ENCODE measurements at places on chromosomes 1 and 21.

DNA sequence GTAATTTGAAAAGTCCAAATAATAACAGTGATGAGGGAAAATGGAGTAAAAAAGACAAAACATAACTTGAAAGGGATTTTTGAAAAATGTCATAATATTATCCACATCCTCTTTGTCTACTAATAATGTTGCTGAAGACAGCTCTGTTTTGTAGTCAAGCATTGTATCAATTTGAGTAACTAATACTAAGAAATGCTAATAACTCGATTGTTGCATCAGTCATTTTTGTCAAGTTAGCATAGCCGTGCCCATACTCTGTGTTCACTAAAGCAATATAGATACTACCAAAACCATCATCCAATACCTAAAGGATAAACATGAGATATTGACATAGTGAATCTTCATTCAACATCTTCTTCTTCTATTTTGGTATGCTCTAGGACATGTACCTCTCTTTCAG, 17.3 kb downstream of the PDC start:
- no peak for DNase-seq

GRCh38 chr1:68085752-68086151, 35.3 kb upstream of the DIRAS3 start:
- no peak for DNase-seq

GRCh38 chr1:236608930-236609726, 4.8 kb upstream of the HEATR1 start:
- peak; percentile 71 for DNase-seq

DNA sequence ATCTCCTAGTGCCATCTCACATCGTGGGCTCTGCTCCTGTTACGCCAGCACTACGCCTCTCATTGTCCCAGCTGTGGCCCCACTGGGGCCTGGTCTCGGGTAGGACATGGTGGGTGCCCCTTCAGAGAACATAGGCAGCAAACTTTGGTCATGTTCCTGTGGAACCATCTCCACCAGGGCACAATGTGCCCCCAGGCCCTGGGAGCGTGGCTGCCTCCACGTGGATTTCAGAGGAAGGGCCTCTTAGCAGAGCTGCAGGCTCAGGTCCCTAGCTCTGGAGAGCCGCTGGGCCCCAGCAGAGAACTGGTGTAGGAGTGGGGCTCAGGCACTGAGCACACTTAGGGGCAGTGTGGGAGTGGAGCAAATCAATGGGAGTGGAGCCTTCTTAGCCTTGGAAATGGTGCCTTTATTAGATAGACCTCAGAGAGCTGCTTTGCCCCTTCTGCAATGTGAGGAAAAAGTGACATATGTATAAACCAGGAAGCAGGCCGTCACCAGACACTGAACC, 460.0 kb downstream of the NCAM2 start:
- DNase-seq, result no peak

GRCh38 chr1:151048645-151049032, 1.1 kb downstream of the C1orf56 start:
- no peak for DNase-seq

DNA sequence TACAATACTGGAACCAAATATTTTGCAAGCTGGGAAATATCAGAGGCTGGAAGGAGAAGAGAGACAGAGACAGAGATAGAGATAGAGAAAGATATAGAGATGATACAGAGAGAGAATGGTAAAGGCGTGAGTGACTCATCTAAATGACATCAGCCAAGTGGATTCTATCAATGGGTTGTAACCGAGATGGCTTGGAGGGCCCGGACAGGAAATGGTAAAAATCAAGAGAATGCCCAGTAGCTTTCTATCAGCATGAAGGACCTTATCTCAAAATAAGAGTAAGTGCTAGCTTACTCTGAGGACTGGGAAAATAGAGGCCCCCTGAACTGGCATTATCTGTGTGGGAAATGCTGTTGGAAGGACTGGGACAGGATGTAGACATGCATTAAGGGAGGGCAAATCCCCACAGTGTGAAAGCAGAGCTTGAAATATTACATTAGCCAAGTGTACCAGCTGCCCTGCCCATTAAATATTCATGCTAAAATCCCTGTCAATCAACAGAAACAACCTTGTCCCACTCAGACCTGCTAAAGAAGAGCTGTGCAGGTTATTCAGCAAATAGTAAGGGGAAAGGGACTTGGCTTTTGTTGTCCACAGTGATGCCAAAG, 76.6 kb upstream of the ZNF644 start:
- no peak for DNase-seq

- DNase-seq, result no peak
Observed at GRCh38 chr1:103363008-103363365, 162.5 kb upstream of the RNPC3 start.

- peak; percentile 32 for DNase-seq
Observed at GRCh38 chr21:35511696-35512162, 462.6 kb upstream of the RUNX1 start.

GRCh38 chr1:222754366-222755139, 17.6 kb downstream of the FAM177B start:
- DNase-seq, result peak; percentile 95

DNA sequence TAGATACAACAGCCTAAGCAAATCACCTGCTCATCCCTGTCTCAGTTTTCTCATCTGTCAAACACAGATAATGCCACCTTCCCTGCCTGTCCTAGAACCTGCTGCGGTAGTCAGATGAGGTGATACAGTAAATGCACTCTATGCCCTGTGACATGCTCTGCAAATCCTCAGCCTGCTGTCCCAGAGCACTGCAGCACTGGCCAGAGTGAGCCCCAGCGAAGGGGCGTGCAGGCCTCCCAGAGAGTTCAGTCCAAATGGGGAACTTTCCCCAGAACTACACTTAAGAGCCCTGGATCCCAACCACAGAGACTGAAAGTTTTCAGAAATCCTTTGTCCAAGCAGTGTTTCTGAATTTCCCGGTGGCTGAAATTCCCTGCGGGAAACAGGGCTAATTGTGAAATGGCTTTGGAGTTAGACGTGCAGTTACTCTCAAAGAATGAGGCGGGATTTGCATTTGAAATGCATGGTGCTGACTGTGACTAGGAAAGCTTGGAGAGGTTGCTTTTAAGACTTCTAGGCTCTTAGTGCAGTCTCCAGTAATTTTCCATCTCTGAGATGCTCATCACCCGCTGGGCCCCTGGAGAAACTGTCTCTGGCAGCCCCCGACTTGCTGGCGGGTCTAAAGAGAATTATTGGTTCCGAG, 206.5 kb upstream of the AJAP1 start:
- no peak for DNase-seq

DNA sequence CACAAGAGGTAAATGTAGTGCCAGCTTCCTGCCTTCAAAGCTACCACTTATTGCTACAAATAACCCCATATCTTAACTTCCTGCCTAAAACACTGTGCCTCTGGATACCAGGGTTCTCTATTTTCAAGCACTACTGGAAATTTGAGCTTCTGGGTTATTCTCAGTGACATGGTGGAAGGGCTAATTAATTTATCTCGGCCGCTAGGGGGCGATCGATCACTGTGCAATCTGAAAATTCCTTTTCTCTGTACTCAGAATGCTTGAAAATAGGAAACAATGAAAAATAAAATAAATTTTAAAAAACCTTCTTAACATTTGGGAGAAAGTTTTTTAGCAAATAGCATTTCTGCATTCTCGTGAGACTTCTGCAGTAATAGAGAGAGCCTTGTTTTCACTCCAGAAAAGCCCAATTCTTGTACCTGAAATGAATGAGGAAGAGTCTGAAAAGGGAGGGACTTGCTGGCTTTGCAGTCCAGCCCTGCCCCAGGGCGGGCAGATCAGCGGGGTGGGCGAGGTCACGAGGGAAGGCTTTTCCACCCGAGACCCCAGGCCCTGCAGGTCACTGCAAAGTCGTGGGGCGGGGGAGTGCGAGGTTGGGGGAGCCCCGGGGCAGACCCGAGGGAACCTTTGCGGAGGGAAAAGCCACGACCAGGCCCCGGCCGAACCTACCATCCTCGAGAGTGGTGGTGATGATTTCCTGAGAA, 276.7 kb downstream of the PCP4 start:
- DNase-seq, result peak; percentile 52

DNA sequence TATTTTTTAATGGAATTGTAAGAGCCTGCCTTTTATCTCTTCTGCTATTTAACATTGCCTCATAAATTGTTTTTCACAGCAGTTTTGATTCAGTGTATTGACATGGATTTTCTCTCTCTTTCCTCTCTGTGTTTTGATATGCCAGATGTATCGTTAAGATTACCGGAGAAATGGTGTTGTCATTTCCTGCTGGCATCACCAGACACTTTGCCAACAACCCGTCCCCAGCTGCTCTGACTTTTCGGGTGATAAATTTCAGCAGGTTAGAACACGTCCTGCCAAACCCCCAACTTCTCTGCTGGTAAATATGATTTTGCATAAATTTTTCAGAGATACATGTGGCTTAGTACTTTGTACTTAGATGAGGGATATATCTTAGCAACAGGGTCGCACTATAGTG, 23.1 kb upstream of the DYNLT5 start:
- DNase-seq, result peak; percentile 30

DNA sequence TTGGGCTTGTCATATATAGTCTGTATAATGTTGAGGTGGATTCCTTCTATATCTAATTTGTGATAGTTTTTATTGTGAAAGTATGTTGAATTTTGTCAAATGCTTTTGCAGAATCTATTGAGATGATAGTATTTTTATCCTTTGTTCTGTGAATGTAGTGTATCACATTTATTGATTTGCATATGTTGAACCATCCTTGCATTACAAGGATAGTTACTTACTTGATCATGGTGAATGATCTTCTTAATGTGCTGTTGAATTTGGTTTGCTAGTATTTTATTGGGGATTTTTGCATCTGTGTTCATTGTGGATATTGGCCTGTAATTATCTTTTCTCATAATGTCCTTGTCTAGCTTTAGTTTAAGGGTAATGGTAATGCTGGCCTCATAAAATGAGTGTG, 8.3 kb downstream of the FGGY start:
- DNase-seq, result no peak

- DNase-seq, result no peak
Observed at GRCh38 chr1:192732787-192733186, 76.1 kb upstream of the RGS2 start.

DNA sequence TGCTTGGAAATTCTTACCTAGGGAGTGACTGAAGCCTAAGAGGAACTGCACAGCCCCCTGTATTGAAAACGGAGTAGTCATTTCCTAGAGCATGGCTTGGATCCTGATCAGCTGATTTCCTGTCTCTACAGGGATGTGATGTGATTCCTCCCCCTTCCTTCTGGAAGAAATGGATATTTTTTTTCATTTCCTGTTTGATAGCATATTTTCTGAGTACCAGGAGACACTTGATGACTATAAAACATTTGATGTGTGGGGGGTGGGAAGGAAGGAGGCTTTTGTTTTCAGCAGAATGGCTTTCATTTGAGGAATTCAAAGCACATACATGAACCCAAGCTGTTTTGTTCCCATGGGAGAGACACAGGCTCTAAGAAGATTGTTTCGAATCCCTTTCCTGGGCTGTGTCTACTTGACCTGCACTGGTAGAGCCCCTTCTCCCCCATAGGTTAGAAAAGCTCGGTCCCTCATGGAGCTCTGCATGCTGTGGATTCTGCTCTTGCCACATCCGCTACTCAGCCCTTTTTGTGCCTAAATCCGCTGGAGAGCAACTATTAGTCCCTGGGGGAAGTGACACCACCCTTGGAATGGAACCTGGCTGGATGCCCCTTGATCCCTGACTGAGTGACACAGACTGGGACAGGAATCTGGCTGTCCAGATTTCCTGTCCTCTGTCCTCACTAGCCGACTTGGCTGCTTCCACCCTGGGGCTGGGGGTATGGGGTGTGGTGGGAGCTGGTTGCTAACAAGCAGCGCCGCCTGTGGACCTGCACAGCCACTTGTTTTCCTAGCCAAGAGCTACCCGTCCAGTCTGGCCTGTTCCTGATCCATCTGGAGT, 71.8 kb upstream of the MACF1 start:
- DNase-seq, result peak; percentile 69

DNA sequence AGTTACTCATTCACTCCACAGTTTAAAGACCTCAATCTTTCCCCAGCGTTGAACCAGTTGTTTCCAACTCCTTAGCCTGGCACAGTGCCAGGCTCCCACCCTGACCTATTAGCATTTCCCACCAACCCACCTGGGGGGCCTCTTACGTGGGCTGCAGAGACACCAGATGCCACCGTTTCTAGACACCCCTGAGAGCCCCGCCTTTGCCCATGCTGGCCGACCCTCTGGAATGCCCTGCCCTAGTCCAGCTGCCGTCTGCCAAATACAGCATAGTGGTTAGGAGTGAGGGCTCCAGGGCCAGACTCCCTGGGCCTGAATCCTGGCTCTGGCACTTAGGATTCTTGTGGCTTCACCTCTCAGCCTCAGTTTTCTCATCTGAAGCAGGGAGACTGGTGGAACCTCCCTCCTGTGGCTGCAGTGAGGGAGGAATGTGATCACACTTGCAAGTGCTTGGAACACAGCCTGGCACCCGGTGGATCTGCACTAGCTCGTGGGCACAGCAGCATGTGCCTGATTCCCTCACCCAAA, 65.2 kb downstream of the TMCO4 start:
- DNase-seq, result peak; percentile 25

GRCh38 chr1:154501423-154502065, 475 bp upstream of the TDRD10 start:
- no peak for DNase-seq

GRCh38 chr1:9128520-9129265, at the start of gene GPR157:
Gene GPR157 (minus strand): TSS chr1:9129102. CDS start chr1:9129027, 75 bp downstream.
- DNase-seq, result peak; percentile 82

DNA sequence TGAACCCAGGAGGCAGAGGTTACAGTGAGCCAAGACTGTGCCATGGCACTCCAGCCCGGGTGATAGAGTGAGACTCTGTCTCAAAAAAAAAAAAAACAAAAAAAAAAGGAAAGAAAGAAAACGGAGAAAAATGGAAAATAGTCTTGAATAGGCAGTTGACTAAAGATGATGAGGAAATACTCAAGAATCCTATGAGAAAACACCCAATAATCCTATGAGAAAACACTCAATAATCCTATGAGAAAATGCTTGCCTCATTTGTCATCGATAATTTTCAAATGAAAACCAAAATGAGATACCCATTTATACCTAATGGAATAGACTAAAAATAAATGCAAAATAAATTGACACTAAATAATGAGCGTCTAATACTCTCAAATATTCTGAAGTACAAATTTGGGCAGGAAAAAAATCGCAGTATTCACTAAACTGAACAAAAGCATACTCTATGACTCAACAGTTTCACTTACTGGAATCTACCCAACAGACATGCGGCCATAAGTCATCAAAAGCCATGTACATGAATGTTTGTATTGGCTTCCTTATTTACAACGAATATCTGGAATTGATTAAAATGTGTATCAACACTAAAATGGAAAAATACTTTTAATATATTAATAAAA, 733.9 kb upstream of the CHRM3 start:
- DNase-seq, result peak; percentile 95

DNA sequence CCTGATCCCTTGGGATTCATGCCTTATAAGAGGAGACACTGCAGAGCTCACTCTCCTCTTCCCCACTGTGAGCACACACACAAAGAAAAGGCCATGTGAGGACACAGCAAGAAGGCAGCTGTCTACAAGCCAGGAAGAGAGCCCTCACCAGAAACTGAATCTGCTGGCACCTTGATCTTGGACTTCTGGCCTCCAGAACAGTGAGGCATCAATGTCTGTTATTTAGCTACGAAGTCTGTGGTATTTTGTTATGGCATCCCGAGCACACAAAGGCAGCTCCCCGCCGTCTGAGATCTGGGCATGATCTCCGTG, 47.1 kb upstream of the RPL11 start:
- DNase-seq, result no peak

All from cardiac fibroblast (primary cell).